SK-N-SH treated with all-trans-retinoic acid at 6 μM for 48 hours (cell line): ENCODE measurements at places on chromosomes 6 and 20.
A peak's percentile ranks its signal among the peaks of the same experiment; 100 is the strongest.

DNA sequence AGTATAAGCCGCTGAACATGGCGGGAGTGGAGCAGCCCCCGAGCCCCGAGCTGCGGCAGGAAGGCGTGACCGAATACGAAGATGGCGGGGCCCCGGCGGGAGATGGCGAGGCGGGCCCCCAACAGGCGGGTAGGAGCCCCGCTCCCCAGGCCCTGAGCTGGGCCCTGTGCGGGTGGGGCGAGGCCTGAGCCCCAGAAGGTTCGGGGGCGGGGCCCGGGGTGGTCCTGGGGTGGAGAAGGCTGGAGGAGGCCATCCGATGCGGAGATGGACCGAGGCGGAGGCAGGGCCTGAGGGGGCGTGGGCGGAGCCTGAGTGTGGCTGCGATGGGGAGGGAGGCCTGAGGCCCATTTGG, 7.1 kb downstream of the L3MBTL1 start:
- ATAC-seq: peak; percentile 49

DNA sequence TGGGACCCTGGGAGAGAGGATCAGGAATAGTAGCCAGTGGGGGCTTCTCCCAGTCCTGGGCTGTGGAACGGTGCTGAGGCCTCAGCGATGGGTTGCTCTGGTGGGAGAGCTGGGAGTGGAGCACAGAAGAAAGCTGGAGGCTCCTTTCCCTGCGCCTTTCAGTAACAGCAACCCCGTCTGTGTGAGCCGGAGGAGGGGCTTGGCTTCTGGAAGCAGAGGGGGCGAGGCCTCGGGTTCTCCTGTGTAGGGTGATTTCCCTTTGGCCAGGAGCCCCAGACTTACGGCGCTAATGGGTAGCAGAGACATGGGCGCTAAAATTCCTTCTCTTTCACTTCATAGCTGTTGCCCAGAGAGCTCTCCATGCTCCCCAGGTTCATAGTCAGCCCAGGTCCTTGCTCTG, 55.0 kb downstream of the DAAM2 start:
- no peak for ATAC-seq

- ATAC-seq: no peak
Measured at GRCh38 chr6:163687075-163687474, 272.6 kb downstream of the QKI start.

DNA sequence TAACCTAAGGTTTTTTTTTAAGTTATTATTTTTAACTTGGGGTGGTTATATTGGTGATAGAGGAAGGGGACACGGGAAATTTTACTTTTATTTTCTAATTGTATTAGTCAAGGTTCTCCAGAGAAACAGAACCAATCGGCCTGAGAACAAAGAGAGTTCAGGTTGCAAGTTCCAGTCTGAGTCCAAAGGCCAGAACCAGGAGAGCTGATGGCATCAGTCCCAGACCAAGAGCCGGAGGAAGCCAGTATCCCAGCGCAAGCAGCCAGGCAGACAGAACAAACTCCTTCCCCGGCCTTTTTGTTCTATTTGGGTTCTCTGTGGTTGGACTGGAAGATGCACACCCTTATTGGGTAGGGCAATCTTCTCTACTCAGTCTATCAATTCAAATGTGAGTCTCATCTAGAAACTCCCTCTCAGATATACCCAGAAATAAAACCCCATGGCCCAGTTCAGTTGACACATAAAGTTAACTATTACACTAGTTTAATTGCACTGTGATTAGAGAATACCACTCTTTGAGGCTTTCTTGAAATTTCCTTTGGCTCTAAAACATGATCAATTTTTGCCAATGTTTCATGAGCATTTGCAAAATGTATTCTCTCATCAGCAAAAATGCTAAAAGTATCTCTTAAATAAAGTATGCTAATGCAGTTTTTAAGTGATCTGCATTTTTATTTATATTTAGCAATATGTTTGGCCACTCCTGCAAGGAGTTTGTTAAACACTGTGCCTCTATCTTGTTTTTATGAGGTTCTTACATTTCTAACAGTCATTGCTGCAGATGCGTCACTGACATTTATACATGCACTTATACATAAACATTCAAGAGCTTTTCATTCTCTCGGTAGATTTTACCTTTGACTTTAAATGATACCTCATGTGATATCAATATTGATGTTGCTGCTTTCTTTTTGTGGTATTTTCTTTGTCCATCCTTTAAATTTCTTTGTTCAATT, 103.2 kb upstream of the SSTR4 start:
- ATAC-seq: no peak

GRCh38 chr6:75556240-75556639, 45.4 kb upstream of the SENP6 start:
- no peak for ATAC-seq

- ATAC-seq: peak; percentile 9; the same call in 2 of the 3 replicates
Measured at GRCh38 chr6:44253307-44254101, 3.8 kb downstream of the SLC35B2 start.

GRCh38 chr6:163398815-163399214, 15.7 kb upstream of the QKI start:
- ATAC-seq: no peak

- ATAC-seq: peak; percentile 3; the same call in 1 of the 3 replicates
Measured at GRCh38 chr6:52415917-52416628, 4.1 kb upstream of the EFHC1 start.

GRCh38 chr20:8320306-8320705, 188.2 kb downstream of the PLCB1 start:
- no peak for ATAC-seq

- no peak for ATAC-seq
Measured at GRCh38 chr20:52242237-52243230, 51.0 kb upstream of the ZFP64 start.

- no peak for ATAC-seq
Measured at GRCh38 chr6:159878341-159878740, 12.4 kb upstream of the MAS1 start.
